ENCODE measurements at places on chromosomes 6 and 20.

DNA sequence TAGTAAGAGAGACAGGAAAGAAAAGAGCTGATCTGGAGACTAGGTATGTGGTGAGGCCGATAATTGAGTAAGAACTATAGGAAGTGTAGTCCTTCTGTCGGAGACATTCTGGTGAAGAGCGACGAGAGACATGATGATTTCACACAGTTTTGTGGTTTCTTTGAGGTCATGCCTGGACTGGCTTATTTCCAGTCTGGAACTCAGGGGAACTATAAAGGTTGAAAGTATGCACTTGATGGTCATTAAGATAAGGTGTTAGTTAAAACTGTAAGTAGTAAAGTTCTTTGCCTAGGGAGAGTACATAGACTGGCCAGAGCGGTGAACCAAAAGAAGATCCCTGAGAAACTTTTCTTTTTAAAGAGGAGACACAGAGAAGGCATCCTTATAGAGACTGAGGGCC lies 68.8 kb downstream of the RFX6 start:
- DNase-seq: no peak

GRCh38 chr6:53939830-53940229 lies 145.0 kb downstream of the LRRC1 start:
- DNase-seq: no peak

GRCh38 chr6:97282238-97282725 lies 734 bp downstream of the MMS22L start:
- DNase-seq: no peak

- no peak for DNase-seq
Observed at GRCh38 chr6:39892490-39893129, 41.7 kb downstream of the MOCS1 start.

- no peak for DNase-seq
Observed at GRCh38 chr6:66860328-66860727, 1153.3 kb upstream of the EYS start.

All from NCI-H2171 (cell line).